ENCODE measurements at places on chromosomes 2 and 18.

- peak; percentile 37 for DNase-seq
These were observed 4.2 kb downstream of the CHCHD5 start for GRCh38 chr2:112588611-112589045.

DNA sequence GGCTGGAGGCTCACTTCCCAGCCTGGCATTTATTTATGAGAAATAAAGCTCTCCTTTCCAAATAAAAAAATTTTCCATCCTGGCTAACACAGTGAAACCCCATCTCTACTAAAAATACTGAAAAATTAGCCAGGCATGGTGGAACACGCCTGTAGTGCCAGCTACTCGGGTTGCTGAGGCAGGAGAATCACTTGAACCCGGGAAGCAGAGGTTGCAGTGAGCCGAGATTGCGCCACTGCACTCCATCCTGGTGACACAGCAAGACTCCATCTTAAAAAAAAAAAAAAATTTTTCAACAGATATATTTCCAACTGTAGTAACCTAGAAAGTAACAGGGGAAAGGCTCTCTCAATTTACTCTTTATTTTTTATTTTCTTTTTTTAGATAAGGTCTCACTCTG lies 6.1 kb upstream of the PCBP1 start:
- DNase-seq, result no peak

DNA sequence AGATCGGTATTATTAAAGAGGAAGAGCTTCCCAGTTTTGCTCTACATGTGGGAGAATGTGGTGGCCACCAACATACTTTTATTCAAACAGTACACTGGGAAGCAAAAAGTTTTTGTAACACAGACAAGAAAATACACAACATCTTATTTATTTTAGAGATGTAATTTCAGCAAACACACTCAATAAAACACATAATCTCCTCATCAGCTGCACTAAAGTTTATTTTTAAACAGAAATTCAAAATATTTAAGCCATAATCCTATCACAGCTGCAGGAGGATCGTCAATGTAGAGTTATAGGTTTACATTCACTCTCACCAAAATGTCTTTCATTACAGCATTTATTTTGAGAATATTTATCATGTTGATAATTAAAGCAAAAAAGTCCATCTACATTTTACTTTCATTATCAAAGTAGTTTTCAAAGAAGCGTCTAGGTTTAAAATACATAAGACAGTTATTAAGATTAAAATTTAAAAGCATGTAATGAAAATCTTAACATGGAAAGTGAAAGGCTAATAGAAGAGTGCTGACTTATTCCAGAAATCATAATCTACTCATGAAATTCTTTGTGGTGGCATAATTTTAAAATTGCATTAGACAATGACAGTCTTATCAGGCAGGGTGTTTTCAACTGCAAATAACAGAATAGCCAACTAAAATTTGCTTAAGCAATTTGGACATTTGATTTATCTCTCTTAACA lies 61.0 kb downstream of the ANKRD44 start:
- no peak for DNase-seq

GRCh38 chr2:95667480-95667879 lies 75.7 kb downstream of the TRIM43 start:
- no peak for DNase-seq

GRCh38 chr2:41267929-41268659 lies 779.7 kb upstream of the PKDCC start:
- DNase-seq, result no peak

GRCh38 chr2:55140316-55141219 lies 90.3 kb upstream of the RTN4 start:
- no peak for DNase-seq

GRCh38 chr2:63530704-63531279 lies 57.5 kb downstream of the WDPCP start:
- DNase-seq, result no peak

GRCh38 chr2:111127351-111127750 lies 6.6 kb downstream of the BCL2L11 start:
- DNase-seq, result no peak

DNA sequence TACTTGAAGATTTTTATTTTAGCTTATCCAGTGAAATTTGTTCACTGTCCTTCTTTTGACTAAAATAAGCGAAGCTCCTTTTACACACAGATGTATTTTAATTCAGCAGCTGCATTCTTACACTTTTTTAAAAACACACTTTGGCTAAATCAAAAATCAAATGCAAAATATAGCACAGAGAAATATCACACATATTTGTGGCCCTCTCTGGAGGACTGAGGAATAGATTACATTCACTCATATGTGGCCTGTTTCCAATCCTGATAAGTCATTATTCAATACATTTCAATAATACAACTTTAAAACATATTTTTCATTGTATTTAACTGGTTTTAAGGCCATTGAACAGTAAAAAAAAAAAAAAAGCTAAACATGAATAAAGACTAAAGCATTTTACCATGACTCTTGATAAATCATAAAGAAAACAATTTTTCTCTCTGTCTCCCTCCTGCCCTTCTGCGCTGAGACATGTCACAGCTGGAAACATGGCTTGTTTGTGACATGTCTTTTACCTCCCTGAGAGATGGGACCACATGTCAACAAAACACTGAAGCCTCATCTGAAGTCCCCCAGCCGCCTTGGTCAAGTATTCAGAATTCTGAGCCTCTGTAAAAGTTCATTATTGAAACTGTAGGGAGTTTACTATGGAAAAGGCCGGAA lies 221.0 kb downstream of the ZNF407 start:
- DNase-seq, result no peak

- DNase-seq, result peak; percentile 90
These were observed 21.5 kb upstream of the CAB39 start for GRCh38 chr2:230691005-230691647.

- DNase-seq, result no peak
These were observed 52.1 kb downstream of the SPRED2 start for GRCh38 chr2:65380255-65380654.

DNA sequence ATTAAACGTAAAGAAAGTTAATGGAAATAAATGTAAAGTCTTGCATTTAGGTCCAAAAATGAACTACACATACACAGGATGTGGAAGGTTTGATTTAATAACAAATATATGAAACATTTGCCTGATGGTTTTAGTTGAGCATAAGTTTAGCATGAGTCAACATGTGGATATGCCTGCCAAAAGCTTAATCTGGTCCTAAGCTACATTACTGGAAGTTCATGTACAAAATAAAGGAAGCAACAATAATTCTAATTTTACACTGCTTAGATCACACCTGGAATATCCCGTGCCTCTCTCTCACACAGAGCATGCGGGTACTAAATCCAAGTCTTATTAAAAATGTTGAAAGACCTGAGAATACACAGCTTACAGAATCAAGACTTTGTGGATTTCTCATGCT lies 276.5 kb upstream of the NRP2 start:
- peak; percentile 42 for DNase-seq

DNA sequence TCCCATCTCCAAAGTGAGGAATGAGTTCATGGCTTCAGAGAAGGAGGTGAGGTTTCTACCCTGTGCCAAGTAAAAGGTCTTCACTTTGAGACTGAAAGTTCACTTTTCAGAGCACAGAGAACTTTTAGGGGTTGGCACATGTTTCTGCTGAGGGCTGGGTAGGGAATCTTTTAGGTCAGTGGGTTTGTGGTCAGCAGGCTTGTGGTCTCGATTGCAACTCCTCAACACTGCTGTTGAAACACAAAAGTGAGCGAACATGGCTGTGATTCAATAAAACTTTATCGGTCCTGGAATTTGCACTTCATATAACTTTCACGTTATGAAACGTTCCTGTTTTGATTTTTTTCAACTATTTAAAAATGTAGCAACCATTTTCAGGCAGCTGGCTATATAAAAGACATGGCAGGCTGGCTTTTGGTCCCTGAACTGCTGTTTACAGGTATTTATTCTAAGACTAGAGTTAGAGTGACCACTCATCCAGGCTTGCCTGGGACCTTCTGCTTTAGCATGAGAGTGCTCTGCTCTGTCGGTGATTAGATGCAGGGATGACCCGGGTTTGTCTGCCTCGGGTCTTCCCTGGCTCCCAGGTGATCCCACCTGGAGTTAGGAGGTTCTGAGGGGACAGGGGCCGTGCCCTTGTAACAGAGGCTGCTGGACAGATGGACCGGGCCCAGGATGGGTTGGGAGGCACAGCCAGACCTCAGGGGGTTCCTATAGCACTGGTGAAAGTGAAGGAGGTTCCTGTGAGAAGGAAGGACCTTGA lies 62.7 kb upstream of the TAF1B start:
- DNase-seq, result no peak

DNA sequence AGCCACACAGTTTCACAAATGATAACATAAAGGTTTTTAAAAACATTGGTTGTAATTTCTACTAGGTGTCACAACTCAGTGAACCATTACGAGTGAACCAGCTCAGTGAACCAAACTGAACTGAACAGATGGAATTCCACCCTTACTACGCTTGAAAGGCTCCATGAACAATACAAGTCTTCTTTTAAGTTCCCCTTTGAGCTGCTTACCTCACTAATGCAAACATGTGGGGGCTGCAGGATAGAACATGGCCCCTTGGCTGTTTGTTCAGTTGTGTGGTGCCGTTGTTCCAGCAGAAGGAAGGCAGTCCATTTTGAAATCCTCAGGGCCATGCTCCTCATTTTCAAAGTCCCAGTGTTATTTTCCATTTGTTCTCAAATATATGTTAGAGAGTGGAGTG lies 30.7 kb upstream of the KLHL14 start:
- no peak for DNase-seq

GRCh38 chr2:136777391-136777790 lies 12.0 kb downstream of the THSD7B start:
- no peak for DNase-seq

- no peak for DNase-seq
These were observed 470.2 kb downstream of the FBXO15 start for GRCh38 chr18:73677450-73677849.

DNA sequence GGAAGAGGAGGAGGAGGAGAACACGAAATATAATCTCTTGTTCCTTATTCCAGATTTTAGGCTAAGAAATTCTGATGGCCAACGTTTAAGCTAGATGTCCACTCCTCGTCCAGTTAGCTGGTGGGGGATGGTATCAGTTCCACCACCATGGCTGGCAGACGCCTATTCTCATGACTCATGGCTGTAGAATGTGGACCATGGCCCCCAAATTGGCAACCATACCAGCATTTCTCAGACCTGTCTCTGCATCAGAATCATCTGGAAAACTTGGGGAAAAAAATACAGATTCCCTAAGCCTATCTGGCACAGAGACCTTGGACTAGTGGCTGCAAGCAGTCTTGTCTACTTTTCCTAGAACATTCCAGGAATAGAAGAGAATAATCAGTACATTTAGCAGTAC lies 267.7 kb upstream of the SIX2 start:
- DNase-seq, result peak; percentile 65

DNA sequence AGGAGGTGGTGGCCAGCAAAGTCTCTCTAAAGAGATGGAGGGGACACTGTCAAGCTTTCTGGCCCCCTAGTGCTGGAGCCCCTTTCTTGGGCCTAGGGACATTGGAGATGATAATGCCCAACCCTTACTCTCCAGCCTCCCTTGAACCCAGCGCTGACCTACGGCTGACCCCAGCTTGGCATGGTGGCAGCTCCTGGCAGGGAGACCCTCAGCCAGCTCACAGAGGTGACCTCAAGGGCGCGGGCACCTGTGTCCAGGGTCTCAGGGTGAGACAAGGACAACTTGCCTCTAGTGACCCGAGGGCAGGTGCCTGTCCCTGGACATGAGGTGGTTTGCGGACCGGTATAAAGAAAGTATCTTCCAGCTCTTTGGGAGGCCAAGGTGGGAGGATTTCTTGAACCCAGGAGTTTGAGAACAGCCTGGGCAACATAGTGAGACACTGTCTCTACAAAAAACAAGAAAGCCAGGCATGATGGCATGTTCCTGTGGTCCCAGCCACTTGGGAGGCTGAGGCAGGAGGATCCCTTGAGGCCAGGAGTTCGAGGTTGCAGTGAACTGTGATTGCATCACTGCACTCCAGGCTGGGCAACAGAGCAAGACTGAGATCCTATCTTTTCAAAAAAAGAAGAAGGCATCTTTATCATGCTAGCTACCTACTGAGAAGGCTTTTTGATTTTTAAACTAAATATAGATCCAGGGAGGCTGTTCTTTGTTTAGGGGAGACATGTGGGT lies 3.3 kb upstream of the PER2 start:
- no peak for DNase-seq
